Vagina (tissue), 2 donors: ENCODE measurements at places on chromosomes 12 and 14.

GRCh38 chr12:7387289-7387688 is 56.7 kb downstream of the CD163L1 start:
- no peaks in the 10 kb centered on the region for H3K4me1 ChIP-seq
- no peak overlapping the region for H3K27ac ChIP-seq
- H3K4me3 ChIP-seq: no peak overlapping the region

- peaks cover 19% of the 10 kb centered on the region for H3K4me1 ChIP-seq
- H3K36me3 ChIP-seq: no peaks in the 10 kb centered on the region
- no peaks in the 10 kb centered on the region for H3K27me3 ChIP-seq
- DNase-seq: no peak
- H3K27ac ChIP-seq: no peak overlapping the region
Measured at GRCh38 chr12:63911341-63911740, 66.8 kb downstream of the SRGAP1 start.

- H3K27ac ChIP-seq: peak overlapping the region; percentile 72
- H3K36me3 ChIP-seq: no peaks in the 10 kb centered on the region
- H3K4me3 ChIP-seq: no peak overlapping the region
- H3K27me3 ChIP-seq: no peaks in the 10 kb centered on the region
- DNase-seq: no peak
Measured at GRCh38 chr14:103129301-103130016, 6.2 kb downstream of the TNFAIP2 start.

DNA sequence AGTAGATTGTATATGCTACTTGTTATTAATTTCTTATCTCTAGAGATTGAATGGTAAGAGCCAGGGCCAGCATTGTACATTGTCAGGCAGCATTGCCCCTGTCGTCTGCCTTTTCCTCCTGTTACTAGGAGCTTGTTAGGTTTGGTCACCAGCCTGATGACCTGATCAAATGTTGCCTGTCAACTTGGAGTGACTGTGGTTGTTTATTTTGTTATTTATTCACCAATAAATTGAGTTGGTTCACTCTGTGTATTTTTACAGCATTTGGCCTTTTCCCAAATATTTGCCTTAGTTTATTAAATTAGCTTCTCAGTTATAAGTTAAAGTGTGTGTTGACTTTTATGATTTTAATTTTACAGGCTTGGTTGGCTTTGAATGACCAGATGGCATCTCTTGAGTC is 88.4 kb downstream of the PRKCH start:
- H3K27ac ChIP-seq: no peak overlapping the region
- H3K27me3 ChIP-seq: no peaks in the 10 kb centered on the region
- H3K4me1 ChIP-seq: no peaks in the 10 kb centered on the region
- H3K36me3 ChIP-seq: no peaks in the 10 kb centered on the region
- DNase-seq: no peak

DNA sequence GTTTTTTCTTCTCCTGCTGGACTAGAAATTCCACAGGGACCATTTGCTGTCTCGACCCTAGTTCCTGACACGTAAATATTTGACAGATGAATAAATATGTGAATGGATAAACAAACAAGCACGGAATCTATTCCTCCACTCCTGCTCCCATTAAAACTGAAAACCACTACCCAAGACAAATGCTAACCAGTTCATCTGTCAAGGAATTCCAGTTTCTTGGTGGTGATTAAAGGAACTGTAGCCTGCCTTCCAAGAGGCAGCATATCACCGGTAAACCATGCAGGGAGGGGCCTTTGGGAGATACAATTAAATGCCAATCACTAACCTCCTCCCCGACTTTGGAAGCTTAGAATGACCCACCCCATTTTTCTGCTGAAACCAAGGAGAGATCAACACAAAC is 95.4 kb downstream of the TTC7B start:
- H3K27ac ChIP-seq: no peak overlapping the region
- DNase-seq: no peak
- no peaks in the 10 kb centered on the region for H3K27me3 ChIP-seq
- H3K4me3 ChIP-seq: no peak overlapping the region
- no peaks in the 10 kb centered on the region for H3K36me3 ChIP-seq
- no peaks in the 10 kb centered on the region for H3K4me1 ChIP-seq

- no peaks in the 10 kb centered on the region for H3K36me3 ChIP-seq
- no peaks in the 10 kb centered on the region for H3K27me3 ChIP-seq
- H3K4me1 ChIP-seq: peaks cover 14% of the 10 kb centered on the region
- DNase-seq: no peak
- H3K27ac ChIP-seq: peak overlapping the region; percentile 53
Measured at GRCh38 chr12:115375186-115375991, 691.4 kb upstream of the TBX3 start.

DNA sequence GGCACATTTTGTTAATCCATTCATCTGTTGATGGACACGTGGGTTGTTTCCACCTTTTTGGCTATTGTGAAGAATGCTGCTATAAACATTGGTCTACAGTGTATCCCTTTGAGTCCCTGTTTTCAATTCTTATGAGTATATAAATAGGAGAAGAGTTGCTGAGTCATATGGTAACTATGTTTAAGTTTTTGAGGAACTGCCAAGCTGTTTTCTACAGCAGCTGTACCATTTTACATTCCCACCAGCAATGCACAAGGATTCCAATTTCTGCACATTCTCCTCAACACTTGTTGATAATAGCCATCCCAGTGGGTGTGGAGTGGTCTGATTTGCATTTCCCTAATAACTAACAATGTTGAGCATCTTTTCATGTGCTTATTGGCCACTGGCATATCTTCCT is 6.9 kb upstream of the SVOP start:
- no peak overlapping the region for H3K27ac ChIP-seq
- no peak overlapping the region for H3K4me3 ChIP-seq
- H3K4me1 ChIP-seq: no peaks in the 10 kb centered on the region
- no peaks in the 10 kb centered on the region for H3K36me3 ChIP-seq
- no peak for DNase-seq

- no peaks in the 10 kb centered on the region for H3K4me1 ChIP-seq
- H3K27me3 ChIP-seq: no peaks in the 10 kb centered on the region
- DNase-seq: no peak
- no peaks in the 10 kb centered on the region for H3K36me3 ChIP-seq
- no peak overlapping the region for H3K4me3 ChIP-seq
Measured at GRCh38 chr12:117733549-117733805, 235.3 kb downstream of the KSR2 start.

GRCh38 chr12:92215358-92215757 is 69.7 kb upstream of the BTG1 start:
- no peak overlapping the region for H3K27ac ChIP-seq
- DNase-seq: no peak
- no peaks in the 10 kb centered on the region for H3K36me3 ChIP-seq
- no peak overlapping the region for H3K4me3 ChIP-seq

GRCh38 chr14:105210266-105211025 is 29.3 kb upstream of the NUDT14 start:
- no peak overlapping the region for H3K27ac ChIP-seq
- peaks cover 3% of the 10 kb centered on the region for H3K4me1 ChIP-seq
- H3K27me3 ChIP-seq: no peaks in the 10 kb centered on the region

DNA sequence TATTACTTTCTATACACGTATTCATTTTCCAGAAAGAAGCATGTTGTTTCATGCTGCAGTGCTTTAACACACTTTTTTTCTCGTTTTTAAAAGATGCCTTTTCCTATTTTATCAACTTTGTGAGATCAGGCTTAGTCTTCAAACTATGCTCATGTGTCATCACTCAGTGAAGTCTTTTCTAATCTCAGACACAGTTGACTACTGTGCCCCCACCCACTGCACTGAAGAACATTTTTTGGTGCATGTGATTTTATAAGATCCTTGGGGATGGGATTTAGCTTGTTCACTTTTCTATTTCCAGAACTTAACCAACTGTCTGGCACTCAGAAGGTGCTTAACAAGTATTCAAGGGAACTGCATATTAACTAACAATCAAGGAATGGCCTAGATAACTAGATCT is 85.5 kb downstream of the CDK17 start:
- DNase-seq: no peak
- no peaks in the 10 kb centered on the region for H3K27me3 ChIP-seq
- H3K27ac ChIP-seq: no peak overlapping the region
- H3K4me3 ChIP-seq: no peak overlapping the region
- no peaks in the 10 kb centered on the region for H3K36me3 ChIP-seq
- H3K4me1 ChIP-seq: peaks cover 7% of the 10 kb centered on the region

GRCh38 chr12:79098530-79098929 is 234.0 kb downstream of the SYT1 start:
- H3K4me1 ChIP-seq: no peaks in the 10 kb centered on the region
- H3K36me3 ChIP-seq: no peaks in the 10 kb centered on the region
- no peak overlapping the region for H3K27ac ChIP-seq
- no peak for DNase-seq
- no peaks in the 10 kb centered on the region for H3K27me3 ChIP-seq

DNA sequence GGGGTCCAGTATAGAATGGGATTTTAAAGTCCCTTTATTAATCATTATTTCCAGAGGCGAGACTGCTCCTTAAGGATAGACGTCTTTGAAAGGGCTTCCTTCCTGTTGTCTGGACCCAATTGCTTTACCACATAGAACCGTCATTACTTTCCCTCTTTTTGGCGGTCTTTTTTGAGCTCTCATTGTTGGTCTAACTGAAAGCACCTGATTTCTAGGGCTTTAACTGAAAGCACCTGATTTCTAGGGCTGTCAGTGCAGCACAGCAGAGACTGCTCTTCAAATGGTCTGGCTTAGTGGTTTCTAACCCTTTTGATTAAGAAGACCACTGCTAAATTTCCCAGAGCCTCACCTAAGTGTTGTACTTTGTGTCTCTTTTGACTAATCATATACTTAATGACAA is 95.8 kb downstream of the PRKCH start:
- H3K36me3 ChIP-seq: no peaks in the 10 kb centered on the region
- no peak for DNase-seq
- no peak overlapping the region for H3K27ac ChIP-seq
- peaks cover 33% of the 10 kb centered on the region for H3K4me1 ChIP-seq
- H3K4me3 ChIP-seq: no peak overlapping the region
- no peaks in the 10 kb centered on the region for H3K27me3 ChIP-seq

GRCh38 chr12:12779529-12779928 is 5.9 kb upstream of the APOLD1 start:
- DNase-seq: no peak
- H3K36me3 ChIP-seq: no peaks in the 10 kb centered on the region
- H3K4me3 ChIP-seq: no peak overlapping the region
- no peak overlapping the region for H3K27ac ChIP-seq
- no peaks in the 10 kb centered on the region for H3K27me3 ChIP-seq
- H3K4me1 ChIP-seq: no peaks in the 10 kb centered on the region

GRCh38 chr12:24127919-24128721 is 178.7 kb upstream of the SOX5 start:
- no peak for DNase-seq
- no peak overlapping the region for H3K4me3 ChIP-seq
- H3K4me1 ChIP-seq: no peaks in the 10 kb centered on the region
- no peaks in the 10 kb centered on the region for H3K27me3 ChIP-seq

- H3K36me3 ChIP-seq: no peaks in the 10 kb centered on the region
- H3K4me3 ChIP-seq: no peak overlapping the region
- no peak for DNase-seq
- no peaks in the 10 kb centered on the region for H3K4me1 ChIP-seq
- no peaks in the 10 kb centered on the region for H3K27me3 ChIP-seq
Measured at GRCh38 chr12:42893803-42894202, 304.3 kb upstream of the PRICKLE1 start.
